ENCODE measurements at places on chromosomes 11 and 22. TPM values are rescaled to one million over a fixed set of nuclear protein-coding genes. Genes with fewer than 3 reads are reported as not detected.

OR52I2 gene
- total RNA-seq: not detected

OR2AG1 gene
- not detected for total RNA-seq

TPBGL gene
- 0.40 TPM for total RNA-seq

DNA sequence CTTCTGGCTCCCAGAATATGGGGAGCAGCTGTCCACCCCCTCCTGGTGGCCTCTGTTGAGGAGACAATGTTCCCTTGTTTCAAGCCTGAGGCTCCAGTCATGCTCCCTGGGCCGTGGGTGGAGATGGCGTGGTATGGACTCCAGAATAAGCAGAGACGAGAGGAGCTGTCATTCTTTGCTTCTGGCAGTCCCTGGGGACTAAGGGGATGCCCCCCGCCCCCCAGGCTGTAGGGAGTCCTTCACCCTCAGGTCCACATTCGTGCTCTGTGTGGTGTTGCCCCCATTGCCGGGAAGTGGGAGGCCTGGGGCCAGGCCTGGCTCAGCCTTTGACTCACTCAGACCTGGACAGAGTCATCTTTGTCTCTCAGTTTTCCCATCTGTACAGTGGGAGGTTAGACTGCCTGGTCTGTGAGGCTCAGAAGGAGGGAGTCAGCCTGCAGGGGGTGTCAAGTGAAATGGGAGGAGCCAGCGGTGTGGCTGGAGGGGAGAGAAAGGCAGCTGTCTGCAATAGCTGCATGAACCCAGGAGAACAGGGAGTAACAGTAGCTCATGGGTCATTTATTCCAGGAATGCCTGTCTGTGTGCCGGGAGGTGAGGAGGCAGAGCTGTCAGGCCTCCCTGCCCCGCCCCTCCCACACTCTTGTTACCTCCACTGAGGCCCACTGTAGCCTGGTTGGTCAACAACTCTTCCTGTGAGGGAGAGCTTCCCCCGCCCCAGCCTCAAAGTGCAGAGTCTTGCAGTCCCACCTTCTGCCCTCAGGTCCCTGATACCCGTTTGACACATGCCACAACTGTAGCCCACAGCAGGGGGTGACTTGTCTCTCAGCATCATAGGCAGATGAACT is 6.3 kb downstream of the ARHGEF17 start:
- no peaks in the 10 kb centered on the region for H3K27me3 ChIP-seq
- no peaks in the 10 kb centered on the region for H3K36me3 ChIP-seq
- peaks cover 81% of the 10 kb centered on the region for H3K4me1 ChIP-seq
- H3K4me3 ChIP-seq: no peak overlapping the region
- H3K27ac ChIP-seq: peak overlapping the region; percentile 95
- peak; percentile 12 for DNase-seq

DNA sequence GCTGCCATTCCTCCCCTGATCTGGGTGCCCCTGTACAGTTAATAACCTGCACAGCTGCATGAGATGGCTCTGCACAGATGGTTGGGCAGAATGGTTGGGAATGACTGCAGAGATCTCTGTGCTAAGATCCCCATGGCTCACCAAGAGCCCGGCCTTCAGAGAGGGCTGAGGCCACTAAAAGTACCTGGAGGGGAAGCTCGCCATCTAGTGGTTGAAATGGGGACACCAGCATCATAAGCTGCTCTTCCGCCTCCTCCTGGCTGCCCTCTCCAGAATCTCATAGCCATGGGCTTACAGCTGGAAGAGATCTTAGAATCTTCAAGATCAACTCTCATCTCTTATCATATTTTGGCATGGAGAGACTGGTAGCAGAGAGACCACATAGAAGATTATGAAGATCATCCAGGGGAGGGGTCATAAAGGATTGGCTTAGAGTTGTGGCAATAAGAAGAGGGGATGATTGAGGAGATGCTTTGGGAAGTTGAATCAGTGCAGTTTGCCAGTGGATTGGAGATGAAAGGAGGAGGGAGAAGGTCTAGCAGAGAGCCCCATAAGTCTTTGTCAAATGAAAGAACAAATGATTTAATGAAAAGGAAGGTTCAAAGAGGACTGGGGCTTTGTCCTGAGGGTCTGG is 22.0 kb upstream of the TLCD5 start:
- peaks cover 20% of the 10 kb centered on the region for H3K4me1 ChIP-seq
- no peak overlapping the region for H3K27ac ChIP-seq
- H3K27me3 ChIP-seq: no peaks in the 10 kb centered on the region
- peak; percentile 81 for DNase-seq
- no peak overlapping the region for H3K4me3 ChIP-seq

Measured in transverse colon (tissue), 4 donors.